ENCODE measurements at places on chromosomes 3 and 15.

DNA sequence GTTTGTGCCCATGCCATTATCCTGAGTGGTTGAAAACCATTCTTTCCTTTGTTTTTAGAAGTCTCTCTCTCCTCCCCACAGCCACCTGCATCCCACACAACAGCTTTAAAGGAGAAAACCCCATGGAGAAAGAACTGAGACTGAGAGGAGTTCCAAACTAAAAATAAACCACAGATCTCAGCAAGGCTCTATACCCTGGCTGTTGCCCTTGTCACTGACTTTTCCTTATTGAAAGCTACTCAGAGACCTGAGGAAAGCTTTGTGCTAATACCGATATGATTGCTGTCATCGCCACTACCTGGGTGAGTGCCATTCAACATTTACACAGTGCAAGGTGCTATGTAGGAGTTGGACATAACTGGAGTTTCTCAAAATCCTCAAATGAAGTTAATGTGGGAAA is 55.5 kb upstream of the RASGRP1 start:
- no peak for DNase-seq

GRCh38 chr15:72796515-72797337 is 13.2 kb upstream of the ADPGK start:
- no peak for DNase-seq

DNA sequence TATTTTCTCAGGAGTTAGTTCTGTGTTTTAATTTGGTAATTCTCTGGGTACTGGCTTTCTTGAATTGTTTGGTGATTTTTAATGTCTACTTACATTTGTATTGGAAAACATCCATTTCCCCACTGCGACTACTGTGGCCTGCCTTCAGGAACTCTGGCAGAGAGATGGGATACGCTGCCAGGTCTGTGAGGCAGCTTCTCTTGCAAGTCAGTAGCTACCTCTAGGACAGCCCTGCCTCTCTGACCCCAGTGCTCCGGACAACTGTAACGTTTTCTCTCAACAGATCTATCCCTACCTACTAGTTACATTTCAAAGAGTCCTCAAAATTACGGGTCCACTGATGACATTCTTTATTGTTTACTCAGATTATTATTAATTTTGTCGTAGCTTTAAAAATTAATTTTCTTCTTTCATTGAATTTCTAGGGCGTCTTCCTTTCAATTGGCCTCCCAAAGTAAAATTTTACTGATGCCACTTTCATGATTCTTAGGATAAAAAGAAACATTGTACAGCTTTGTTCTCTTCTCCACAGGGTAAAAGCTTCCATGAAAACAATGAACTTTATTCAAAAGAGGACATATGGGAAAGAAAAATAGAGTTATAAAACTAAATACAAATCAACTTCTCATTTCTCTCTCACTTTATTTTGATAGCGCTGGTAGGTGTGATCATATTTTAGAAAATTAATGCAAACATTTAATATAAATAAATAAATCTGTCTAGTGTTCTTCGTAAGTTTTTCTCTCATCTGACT is 123.2 kb upstream of the GOLGA8J start:
- no peak for DNase-seq

DNA sequence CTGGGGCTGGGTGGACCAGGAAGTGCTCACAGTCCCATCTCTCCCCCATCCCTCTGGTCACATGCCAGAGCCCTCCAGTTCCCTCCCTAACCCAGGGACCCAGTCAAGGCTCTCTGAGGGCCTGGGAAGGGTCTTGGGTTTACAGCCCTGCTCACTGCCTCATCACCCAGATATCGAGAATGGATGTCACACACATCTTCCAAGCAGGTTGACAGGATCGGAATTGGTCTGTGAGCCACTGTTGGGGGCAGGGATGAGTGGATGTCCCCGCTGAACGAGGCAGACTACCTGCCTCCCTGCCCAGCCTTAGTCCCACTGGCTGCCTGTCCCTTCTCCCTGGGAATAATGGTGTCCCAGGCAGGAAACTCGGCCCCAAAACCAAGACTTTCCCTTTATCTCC is 20.0 kb upstream of the GOLGA6C start:
- no peak for DNase-seq

DNA sequence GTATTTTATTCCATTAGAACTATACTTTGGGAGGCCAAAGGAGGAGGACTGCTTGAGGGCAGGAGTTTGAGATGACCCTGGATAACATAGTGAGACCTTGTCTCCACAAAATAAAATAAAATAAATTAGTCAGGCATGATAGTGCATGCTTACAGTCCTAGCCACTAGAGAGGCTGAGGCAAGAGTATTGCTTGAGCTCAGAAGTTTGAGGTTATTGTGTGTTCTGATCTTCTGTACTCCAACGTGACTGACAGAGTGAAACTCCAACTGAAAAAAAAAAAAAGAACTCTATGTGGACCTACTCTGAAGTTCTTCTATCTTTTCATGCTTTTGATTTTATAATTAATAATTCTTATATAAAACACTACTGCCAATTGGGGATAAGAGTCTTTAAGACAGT is 1560.0 kb upstream of the GBE1 start:
- no peak for DNase-seq

- no peak for DNase-seq
Measured at GRCh38 chr15:40943764-40944365, 9.4 kb upstream of the CHAC1 start.

DNA sequence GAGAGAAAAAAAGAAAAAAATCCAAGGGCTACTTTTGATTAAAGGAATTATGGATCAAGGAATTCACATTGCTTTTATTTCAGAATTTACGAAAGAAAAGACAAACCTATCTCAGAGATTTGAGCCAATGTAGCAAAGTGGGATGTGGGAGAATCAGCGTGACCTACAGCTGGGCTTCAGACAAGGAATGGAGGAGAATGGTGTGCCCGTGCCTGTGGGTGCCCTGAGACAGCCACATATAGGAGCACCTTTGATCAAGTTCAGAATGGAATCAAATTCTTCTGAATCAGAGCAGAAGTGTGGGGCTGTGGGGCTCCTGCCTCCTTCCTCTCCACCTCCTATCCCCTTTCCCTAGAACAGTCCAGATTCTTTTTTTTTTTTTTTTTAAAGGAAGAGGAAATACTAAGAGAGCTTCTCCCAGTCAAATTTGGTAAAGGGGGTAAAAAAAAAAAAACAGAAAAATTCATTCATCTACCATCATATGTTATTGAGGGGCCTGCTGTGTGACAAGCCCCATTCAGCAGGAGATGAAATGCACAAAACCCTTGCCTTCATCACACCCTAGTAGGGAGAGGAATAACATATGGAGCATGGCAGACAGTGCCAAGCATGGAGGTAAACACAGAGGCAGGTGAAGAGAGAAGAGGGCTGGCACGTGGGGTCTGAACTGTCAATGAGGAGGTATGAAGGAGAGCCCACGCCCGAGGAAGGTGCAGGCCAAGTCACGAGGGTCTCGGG is 25.0 kb upstream of the MUSTN1 start:
- no peak for DNase-seq

DNA sequence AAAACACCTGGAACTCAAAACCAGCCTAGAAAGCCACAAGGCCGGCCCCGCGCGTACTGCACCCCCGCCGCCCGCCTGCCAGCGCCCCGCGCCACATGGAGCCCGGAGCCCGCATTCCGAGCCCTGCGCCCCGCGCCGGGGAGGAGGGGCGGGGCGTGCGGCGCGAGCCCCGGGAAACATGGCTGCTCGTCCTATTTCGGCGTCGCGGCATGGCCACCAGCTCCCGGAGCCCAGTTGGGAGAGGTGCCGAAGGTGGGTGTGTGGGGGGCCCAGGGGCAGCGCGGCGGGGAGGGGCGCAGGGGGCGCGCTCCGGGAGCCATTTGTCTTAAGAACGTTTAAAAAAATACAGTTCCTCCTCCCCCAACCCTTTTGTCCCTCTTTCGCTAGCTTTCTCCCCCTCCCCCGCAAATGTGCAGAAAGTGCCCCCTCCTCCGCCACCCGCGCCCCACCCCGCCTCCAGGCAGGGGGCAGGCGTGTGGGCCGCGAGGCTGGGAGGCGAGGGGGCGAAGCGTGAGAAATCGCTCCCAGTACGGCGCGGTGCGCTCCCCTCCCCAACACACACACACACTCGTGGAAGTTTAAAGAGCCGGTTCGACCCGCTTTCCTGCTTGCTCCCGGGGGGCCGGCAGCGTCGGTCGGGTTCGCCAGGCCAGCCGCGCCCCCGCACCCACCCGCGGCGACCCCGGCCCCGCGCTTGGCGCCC is 2.5 kb downstream of the ANP32A start:
- peak; percentile 42 for DNase-seq

GRCh38 chr3:60917141-60917540 is 334.1 kb downstream of the FHIT start:
- no peak for DNase-seq

DNA sequence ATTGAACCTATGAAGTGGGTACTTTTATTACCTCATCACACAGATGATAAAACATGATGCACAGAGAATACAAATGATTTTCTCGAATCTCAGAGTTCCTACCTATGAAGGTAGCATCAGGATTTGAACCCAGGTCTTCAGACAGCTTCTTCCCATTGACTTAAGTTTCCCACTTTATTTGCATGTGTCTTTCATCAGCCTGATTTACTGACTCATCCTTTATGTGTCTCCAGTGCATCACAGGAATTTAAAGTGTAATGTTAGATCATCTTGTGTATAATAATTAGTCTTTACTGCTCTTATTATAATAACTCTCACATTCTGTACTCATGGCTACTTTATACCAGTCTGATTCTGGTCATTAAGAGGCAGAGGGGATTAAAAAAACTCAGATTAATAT is 449.4 kb upstream of the SUCLG2 start:
- no peak for DNase-seq

- no peak for DNase-seq
Measured at GRCh38 chr3:88410259-88410658, 260.5 kb downstream of the C3orf38 start.

DNA sequence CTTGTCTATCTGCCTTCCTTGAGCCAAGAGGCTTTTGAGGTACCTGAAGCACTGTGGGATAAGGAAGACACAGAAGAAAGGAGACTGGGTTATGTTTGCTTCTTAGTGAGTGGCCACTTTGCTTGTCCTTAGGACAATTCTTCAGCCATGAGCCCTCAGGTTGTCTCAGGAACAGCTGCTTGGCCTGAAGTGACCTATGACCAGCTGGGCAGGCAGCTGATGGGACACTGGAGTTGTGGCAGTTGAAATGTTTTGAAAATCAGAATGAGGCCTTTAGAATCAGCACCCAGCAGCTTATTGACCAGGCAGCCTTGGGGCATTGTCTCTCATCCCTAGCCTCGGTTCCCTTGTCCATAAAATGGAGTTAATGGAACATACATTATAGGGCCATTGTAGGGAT is 37.0 kb downstream of the RBP2 start:
- no peak for DNase-seq

DNA sequence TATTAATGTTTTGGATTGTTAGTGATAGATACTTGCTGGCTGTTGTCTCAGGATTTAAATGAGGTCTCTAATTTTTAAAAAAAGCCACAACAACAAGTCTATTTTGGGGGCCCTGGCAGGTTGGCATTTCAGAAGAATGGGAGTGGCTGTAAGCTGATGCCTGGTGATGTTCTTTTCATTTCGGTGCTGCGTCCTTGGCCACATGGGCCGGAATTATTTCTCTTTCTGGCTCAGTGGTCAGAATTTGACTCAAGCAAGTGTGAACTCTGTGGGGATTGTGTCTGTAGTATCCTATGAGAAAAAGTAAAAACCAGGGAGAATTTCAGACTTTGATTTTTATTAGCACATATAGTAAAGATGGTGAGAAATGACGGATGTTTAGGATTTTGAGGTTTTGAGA is 203.0 kb downstream of the AKAP13 start:
- DNase-seq = no peak

DNA sequence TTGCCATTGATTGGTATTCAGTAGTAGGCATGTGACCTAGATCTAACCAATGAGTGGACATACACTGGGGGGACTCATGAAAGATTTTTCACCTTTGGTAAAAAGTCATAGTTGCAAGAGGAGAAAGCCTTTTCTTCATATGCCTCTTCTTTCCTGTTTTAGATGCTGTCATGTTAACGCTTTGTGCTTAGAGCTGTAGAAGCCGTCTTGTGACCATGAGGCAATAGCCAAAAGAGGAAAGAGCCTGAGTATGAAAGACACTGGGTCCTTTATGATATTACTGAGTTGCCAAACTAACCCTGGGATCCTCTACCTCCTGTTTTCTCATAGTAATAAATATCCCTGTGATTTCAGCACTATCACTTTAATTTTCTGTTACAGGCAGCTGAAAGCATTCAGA is 396.0 kb downstream of the FHIT start:
- no peak for DNase-seq

DNA sequence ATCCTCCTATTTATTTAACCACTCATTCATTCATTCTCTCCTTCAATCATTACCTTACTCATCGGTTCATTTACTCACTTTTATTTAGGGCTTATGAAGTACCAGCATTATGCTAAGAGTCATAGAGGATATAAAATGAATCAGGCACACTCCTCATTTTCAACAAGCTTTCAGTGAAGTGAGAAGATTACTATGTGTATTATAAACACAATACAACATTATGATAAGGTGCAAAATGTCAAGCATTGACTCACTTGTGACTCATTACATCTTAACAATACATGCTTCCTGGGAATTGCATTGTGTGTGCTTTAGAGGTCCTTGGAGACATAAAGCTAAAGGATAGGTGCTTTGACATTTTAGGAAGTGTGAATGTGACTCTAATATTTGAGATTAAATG is 60.4 kb downstream of the PLAAT1 start:
- DNase-seq = no peak

DNA sequence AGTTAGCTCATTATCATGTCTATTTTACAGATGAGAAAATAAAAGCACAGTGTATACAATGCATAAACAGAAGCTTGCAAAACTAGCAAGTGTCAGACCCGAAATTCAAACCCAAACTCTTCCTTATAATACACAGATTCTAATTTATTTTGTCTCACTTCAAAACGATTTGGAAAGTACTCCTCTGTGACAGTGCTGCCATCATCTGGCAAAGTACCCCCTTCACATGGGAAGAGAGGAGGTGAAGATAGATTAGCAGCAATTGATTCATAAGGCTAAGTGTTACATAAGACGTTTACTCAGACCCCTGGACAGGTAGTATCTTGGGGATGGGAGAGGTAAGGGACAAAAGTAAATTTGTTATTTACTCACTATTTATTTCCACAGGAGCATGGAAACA is 744.0 kb upstream of the SGO1 start:
- peak; percentile 16 for DNase-seq

DNA sequence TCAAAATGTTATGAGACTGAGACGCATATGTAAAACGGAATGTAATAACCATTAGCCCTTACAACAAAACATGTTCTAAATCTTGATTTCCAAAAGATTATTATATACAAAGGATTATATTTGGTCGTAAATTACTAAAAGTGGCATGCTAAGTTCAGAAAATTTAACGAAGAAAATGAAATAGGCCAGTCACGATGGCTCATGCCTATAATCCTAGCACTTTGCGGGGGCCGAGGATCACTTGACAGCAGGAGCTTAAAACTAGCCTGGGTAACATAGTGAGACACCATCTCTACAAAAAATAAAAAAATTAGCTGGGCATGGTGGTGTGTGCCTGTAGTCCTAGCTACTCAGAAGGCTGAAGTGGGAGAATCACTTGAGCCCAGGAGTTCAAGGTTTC is 29.0 kb downstream of the ACAD11 start:
- DNase-seq = no peak
